Ascending aorta (tissue), 2 donors: ENCODE measurements at places on chromosomes 1 and 21. TPM values are rescaled to one million over a fixed set of nuclear protein-coding genes. Genes with fewer than 3 reads are reported as not detected.

WDR64 gene
- not detected for total RNA-seq

CFAP45 gene
- total RNA-seq, result not detected

SIM2 gene
- not detected for total RNA-seq

FNDC7 gene
- total RNA-seq, result not detected

FRRS1 gene
- total RNA-seq, result 0.32 TPM

OR10K2 gene
- total RNA-seq, result not detected

TGFBR3 gene
- total RNA-seq, result 127 TPM

ACTL8 gene
- not detected for total RNA-seq

RRP15 gene
- 1.9 TPM for total RNA-seq

ANGPTL3 gene
- total RNA-seq, result not detected

TNFRSF1B gene
- total RNA-seq, result 139 TPM

OR1C1 gene
- total RNA-seq, result not detected

PERM1 gene
- not detected for total RNA-seq

NR1I3 gene
- 0.21 TPM for total RNA-seq

OR2T2 gene
- not detected for total RNA-seq

PADI1 gene
- not detected for total RNA-seq

FHL3 gene
- total RNA-seq, result 60.1 TPM

CAPN2 gene
- total RNA-seq, result 178 TPM

OR2L3 gene
- total RNA-seq, result not detected

PRMT6 gene
- 8.1 TPM for total RNA-seq

DPYD gene
- total RNA-seq, result 22.9 TPM

IFNLR1 gene
- total RNA-seq, result 0.32 TPM

TLCD4 gene
- 2.7 TPM for total RNA-seq

GJA5 gene
- 49.7 TPM for total RNA-seq

KRTAP13-2 gene
- not detected for total RNA-seq

NR5A2 gene
- 12.7 TPM for total RNA-seq

S100A1 gene
- total RNA-seq, result not detected

TFF3 gene
- total RNA-seq, result not detected

OVAAL gene
- total RNA-seq, result not detected

CYP4A22 gene
- total RNA-seq, result not detected

OR2T33 gene
- total RNA-seq, result not detected

S100A12 gene
- total RNA-seq, result not detected

S100B gene
- 0.53 TPM for total RNA-seq

OLIG2 gene
- total RNA-seq, result not detected

FNDC5 gene
- total RNA-seq, result 8.9 TPM

FAM131C gene
- total RNA-seq, result 0.21 TPM

FAM72A gene
- 0.75 TPM for total RNA-seq

KCNK1 gene
- total RNA-seq, result 1.4 TPM

CYP2J2 gene
- not detected for total RNA-seq

ZNF593OS gene
- total RNA-seq, result not detected

CDC73 gene
- total RNA-seq, result 26.5 TPM

CD48 gene
- total RNA-seq, result not detected

FMO4 gene
- total RNA-seq, result 30.1 TPM

ST6GALNAC5 gene
- total RNA-seq, result 32.9 TPM

OR6N1 gene
- total RNA-seq, result not detected

FAM163A gene
- not detected for total RNA-seq

NUDT17 gene
- total RNA-seq, result not detected

CNKSR1 gene
- total RNA-seq, result not detected
